ENCODE measurements at places on chromosomes 1 and 21.

- no peak for DNase-seq
Observed at GRCh38 chr1:187013582-187014200, 184.9 kb downstream of the PLA2G4A start.

- no peak for DNase-seq
Observed at GRCh38 chr21:32307706-32308105, 9.1 kb downstream of the MRAP start.

DNA sequence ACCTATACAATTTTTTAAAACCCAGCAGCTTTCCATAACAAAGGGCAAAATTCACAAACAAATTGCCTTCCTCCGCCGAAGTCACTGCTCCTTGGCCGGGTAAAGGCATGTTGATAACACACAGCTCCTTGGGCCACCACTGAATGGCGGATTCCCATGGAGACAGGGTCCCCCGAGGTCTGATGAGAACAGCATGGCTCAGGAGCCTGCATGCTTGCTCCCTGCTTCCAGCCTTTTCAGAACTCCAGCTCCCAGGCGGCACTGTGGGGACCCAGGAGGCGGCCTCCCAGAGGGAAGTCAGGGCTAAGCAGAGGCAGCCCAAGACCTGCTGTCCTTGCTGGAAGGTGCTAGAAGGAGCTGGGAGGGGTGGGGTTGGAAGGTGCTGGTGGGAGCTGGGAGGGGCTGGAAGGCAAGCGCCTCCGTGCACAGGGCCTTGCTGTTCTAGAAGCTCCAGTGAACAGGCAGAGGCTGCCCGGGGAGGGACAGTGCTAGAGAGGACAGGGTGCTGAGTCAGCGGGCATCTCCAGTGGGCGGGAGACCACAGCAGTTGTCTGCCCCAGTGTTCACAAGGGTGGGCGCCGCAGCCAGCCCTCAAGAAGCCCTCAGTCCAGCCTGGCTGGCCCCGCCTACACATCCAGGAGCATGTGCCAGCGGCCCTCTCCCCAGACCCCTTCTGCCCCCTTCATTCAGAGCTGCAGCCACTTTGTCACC, 35.1 kb downstream of the PRDM16 start:
- DNase-seq: no peak

DNA sequence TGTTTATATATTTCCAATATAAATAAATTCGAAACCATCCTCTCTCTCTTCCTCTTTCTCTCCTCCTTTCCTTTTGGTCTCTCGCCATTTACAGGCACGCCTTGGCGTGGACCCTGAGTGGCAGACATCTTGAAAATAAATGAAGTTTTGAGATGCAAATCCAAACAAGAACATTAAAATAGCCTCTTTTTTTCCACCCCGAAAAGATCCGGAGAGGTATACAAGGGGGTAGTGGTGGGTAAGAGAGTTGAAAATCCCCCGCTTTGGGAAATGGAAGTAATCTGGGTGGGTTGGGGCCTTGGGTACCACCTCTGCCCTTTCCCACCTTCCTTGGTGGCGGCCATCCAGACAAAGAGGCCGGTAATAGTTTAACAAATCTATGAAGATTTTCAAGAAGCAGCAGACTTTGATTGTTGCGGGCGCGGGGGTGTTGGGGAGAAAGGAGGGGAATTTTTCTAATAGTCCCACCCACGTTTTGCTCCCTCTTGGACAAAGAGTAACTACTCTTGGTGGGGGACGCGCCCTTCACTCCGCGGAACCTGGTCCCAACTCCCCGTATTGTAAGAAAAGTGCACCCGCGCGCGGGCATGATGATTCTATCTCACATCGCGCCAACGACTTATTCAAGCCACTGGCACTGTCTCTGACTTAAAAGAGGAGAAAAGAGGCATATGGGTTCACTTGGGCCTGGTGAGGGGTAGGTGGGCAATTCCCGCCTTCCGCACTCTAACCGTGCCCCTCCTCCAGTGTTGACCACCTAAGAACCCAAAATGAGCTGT, 4.0 kb upstream of the FOXD3 start:
- no peak for DNase-seq

DNA sequence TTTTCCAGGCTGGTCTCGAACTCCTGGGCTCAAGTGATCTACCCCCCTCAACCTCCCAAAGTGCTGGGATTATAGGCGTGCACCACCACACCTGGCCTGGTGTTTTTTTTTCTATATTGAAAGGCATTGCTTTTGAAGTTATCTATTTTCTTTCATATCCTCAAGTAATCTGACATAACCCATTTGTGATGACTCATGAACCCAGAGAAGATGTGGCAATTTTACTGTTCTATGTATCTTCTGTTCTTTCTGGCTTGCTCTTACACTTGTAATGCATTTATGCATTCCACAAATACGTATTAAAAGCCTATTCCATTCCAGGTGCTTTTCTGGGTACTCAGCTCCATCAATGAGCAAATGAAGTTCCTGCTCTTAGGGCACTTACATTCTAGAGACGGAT, 29.9 kb upstream of the ERRFI1 start:
- no peak for DNase-seq

DNA sequence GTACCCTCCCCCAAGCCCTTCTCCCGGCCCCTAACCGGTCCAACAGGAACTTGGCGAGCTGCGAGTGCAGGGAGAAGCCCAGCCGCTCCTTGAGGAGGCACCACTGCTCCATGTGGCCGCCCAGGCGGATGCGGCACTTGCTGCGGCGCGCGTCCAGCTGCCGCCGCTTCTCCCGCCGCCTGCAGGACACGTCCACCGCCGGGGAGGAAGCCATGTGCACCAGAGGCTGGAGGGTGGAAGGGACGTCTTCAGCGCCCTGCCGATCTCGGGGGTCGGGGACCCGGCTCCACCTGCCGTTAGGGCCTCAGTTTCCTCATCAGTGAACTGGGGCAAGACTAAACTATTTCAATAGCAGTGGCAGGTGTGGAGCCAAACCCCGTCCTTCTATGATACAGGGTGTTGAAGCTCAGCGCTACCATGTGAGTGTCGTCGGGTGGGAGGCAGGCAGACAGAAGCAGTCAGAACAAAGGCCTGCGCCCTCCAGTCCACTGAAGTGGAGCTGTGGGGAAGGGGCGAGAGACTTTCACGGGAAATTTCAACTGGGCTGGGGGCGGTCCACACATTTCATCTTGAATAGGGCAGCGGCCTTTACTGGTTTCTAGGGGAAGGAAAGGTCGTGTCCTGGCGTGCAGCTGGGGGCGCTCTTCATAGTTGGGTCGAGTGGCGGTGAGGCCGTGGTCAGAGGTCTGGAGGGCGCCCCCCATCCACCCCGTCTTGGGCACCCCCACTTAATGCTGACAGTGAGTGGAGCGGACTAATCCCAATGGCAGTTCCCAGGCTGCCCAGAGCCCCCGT, 592 bp downstream of the ZNF692 start:
- peak; percentile 46 for DNase-seq

- DNase-seq: no peak
Observed at GRCh38 chr1:225448146-225448805, 20.4 kb upstream of the LBR start.

- no peak for DNase-seq
Observed at GRCh38 chr1:22848405-22848804, 124.3 kb downstream of the LACTBL1 start.

GRCh38 chr1:9629445-9630201, 21.9 kb upstream of the PIK3CD start:
- DNase-seq: peak; percentile 32

- DNase-seq: no peak
Observed at GRCh38 chr1:179369751-179370341, 4.1 kb downstream of the AXDND1 start.

- DNase-seq: no peak
Observed at GRCh38 chr1:180169640-180170195, 15.0 kb downstream of the QSOX1 start.

GRCh38 chr1:43668956-43669355, 19.0 kb downstream of the KDM4A start:
- DNase-seq: no peak

DNA sequence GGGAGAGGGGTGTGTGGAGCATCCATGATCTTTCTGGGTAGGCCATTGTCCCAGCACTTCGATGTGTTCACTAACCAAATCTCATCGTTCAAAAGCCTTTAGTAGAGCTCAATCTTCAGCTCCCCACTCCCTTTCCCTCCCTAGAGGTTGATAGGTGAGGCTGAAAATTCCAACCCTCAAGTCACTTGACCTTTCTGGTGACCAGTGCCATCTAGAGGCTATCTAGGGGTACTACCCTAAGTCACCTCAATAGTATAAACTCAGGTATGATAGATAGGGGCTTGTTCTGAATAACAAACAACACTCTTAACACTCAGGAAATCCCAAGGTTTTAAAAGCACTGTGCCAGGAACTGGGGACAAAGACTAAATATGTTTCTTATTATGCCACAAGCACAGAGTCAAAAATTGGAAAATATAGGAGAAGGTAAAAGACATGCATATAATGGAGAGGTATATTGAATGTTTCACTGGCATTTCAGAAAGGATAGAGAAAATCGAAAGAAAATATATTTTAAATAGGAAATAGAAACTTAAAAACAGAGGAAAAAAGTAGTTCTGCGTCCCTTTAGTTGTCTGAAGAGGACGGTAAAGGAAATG, 42.9 kb upstream of the CD53 start:
- DNase-seq: peak; percentile 13

DNA sequence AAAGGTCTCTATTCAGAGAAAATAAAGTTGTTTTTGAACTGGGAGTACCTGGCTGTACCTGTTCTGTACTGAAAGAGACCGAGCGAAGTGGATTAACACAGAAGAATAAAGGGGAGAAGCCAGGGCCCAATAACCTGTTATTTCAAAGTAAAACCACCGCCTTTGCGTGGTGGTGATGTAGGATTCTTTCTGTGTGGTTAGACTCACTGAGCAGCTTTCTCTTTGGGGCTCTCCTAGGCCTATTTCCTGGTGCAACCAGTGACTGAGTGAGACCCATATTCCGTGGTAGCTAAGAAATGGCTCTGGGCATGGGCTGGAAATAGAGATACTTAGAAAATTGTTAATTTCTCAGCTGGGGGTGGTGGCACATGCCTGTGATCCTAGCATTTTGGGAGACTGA, 99.9 kb downstream of the XCL2 start:
- DNase-seq: no peak

DNA sequence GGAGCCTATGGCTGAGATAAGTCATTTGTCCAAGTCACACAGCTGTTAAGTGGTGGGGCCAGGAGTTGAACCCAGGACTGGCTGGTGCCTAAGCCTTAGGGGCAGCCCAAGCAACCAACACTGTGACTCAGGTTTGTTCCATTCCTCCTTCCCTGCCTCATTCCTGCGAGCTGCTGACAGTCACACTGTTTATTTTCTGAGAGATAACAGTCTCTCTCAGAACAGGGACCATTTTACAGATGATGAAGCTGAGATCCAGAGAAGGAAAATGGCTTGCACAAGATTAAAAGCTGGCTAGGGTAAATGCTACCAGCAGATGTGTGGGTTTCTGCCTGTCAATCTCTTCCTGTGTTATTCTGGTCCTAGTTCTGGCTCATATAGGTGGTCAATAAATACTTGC, 24.3 kb upstream of the TCEA3 start:
- DNase-seq: no peak

- no peak for DNase-seq
Observed at GRCh38 chr21:43207043-43207315, 38.2 kb downstream of the CRYAA start.

DNA sequence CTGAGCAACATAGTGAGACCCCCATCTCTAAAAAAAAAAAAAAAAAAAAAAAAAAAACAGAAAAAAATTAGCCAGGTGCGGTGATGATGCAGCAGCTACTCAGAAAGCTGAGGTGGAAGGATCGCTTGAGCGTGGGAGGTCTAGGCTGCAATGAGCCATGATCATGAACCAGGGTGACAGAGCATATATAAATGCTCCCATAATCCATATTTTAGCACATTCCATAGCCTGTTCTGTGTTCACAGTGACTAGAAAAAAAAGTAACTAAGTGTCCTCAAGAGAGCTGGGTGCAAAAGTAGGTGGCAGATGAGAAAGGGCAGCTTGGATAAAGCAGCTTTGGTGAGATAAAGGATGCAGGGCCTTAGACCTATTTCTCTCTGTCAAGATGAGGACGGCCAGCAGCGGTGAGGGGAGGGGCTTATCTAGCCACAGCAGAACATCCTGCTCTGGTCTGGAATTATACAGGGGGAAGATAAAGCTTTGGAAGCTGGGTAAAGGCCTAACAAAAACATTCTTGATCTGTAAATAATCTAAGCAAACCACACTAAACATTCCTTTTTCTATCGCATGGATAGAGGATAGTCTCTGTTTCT, 205.3 kb downstream of the DAB1 start:
- no peak for DNase-seq

DNA sequence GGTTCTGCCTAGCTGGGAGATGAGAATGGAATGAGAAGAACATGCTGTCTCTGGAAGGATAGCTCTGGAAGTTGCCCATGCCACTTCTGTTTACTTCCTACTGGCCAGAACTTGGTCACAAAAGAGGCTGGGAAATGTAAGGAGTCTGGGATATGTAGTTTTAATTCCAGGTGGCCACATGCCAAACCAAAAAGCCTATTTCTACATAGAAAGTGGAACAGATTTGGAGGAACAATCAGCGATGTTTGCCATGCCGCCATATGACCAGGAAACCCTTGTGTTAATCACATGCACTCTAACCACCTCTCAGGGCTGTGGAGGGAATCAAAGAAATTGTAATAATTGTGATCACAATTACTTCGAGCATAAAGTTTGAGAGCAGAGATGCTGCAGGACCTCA, 10.0 kb upstream of the OLIG2 start:
- DNase-seq: no peak

DNA sequence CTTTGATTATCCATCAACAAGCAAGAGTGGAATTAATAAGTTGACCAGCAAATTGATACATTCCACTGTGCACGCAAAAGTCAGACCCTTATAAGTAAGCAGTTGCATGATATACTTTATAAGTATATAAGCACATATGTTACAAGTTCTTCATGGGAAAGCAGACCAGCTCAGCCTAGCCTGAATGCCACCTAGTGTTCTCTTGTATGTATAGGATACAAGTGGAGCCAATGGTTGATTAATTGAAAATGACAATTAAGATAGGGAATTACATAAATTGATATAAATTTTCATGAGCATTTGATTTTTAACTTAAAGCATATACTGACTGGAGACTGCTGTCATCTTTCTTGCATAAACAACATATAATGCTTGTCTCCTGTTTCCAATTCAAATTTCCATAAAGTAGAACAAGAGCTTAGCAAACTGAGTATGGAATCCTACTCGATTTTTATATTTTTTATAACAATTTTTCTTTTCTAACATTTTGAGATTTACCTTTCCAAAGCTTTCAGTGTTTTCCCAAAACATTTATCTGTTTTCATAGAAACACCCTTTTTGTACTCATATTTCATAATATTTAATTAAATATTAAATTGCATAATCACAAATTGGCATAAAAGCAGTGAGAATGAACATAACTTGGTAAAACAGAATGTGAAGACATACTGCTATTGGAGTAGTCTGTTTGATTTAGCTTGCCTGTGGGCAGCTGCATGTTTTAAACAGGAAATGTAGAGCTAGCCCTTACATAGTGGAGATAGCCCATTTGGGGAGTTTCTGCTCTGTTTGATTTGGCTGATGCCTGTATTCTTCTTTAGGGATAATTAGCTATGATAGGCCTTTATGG, 62.8 kb downstream of the MAGI3 start:
- DNase-seq: no peak

GRCh38 chr1:46285730-46286477, 17.5 kb downstream of the LRRC41 start:
- DNase-seq: no peak
